ENCODE measurements at places on chromosomes 7 and 10.

- peak; percentile 41 for DNase-seq
These were observed 120.1 kb downstream of the ARHGAP12 start for GRCh38 chr10:31808258-31809218.

DNA sequence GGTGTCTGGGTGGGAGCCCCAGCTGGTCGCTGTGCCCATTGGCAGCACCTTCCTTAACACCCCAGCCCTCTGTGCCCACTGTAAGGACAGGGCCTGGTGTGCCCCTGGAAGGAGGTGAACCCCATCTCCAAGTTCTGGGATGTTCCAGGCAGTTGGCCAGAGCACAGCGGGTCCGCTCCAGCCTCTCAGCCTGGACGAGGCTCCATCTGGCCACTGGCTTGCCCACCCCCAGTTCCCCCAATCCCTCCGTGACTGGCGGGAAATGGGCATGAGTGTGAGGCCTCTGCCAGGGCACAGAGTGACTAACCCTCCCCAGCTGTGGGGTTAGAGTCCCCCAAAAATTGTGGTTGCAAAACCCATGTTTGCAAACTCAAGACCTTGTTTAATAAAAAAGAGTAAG lies 15.6 kb downstream of the GRIFIN start:
- no peak for DNase-seq

DNA sequence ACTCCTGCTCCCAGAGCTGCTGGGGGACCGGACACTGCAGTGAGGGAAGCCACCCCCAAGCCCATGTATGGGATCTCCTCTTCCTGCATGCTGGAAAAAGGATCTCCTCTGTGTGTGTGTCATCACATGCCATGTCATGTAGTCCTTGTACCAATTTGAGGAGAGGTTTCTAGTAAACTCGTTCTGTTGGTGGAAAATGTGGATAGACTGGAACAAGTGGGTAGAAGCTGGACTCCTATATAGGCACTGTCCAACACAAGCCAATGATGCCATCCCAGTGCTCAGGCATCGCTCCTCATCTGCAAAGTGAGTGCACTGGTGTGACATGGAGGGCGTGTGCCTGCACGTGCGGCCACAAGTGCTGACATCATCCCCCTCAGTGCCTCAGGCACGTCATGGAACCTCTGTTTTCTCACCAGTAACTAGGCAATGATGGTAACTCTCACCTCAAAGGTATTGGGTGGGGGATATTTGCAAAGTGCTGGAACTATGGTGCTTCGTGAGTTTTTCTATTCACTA lies 19.3 kb downstream of the MYO1G start:
- no peak for DNase-seq

- peak; percentile 35 for DNase-seq
These were observed 182.1 kb downstream of the AUTS2 start for GRCh38 chr7:69780379-69780778.
